Muscle of arm (tissue), 14 donors: ENCODE measurements at places on chromosomes 2 and 18. TPM values are rescaled to one million over a fixed set of nuclear protein-coding genes. Genes with fewer than 3 reads are reported as not detected.

The MYOM1 gene
- 883 TPM for polyA plus RNA-seq

The RAMP1 gene
- 38.8 TPM for polyA plus RNA-seq

The TMEM247 gene
- polyA plus RNA-seq, result not detected

DNA sequence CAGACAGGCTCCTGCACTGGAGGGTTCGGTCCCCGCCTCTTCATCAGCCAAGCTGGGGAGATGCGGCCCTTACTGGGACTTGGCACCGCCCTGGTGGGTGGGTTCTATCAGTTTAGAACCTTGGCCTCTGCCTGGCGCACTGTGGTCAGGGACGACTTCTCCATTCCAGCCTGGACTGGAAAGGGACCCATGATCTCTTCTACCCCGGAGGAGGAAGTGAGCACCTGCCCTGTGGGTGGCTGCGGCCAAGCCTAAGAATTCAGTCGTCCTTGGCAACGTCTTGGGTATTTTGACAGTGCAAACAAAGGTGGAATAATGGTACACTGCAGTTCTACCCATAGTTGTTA is 106.9 kb upstream of the CD302 start:
- no peak for DNase-seq

- no peak for DNase-seq
Observed at GRCh38 chr18:63160172-63160995, 159.2 kb downstream of the BCL2 start.

DNA sequence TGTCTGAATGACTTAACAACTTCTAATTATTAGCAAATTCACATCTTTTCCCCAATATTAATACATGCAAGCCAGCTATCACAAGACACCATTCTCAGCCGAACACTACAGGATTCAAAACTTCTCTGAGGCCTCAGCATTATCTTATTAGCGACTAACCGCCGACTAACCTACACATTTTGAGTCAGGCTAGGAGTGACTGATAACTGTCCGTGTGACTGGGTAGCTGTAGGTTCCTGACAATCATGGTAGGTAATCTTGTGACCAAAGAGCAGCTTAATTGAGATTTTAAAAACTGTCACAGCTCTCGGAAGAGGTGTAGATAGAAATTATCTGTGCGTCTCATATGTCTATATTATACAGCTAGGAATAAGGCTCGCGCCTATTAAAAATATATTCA is 44.1 kb upstream of the SP5 start:
- DNase-seq, result no peak

- no peak for DNase-seq
Observed at GRCh38 chr2:1246239-1246638, 167.0 kb upstream of the TPO start.

GRCh38 chr2:234483568-234484251 is 13.2 kb downstream of the ARL4C start:
- no peak for DNase-seq

- DNase-seq, result no peak
Observed at GRCh38 chr2:25551316-25551715, 122.1 kb downstream of the DTNB start.

- DNase-seq, result no peak
Observed at GRCh38 chr2:234003972-234004617, 46.4 kb upstream of the SPP2 start.
